A549 treated with DMSO at 1 μM for 4 hours (cell line): ENCODE measurements at places on chromosomes 2 and 18. TPM values are rescaled to one million over a fixed set of nuclear protein-coding genes. Genes with fewer than 3 reads are reported as not detected.

The FOXI3 gene
- total RNA-seq = not detected in 5 replicates

The DQX1 gene
- 0.08 to 0.12 TPM (median 0.11 TPM) in 3 of 5 replicates, not detected in the others for total RNA-seq

The ATOH8 gene
- total RNA-seq = 3.6 to 7.1 TPM (median 4.5 TPM) in 5 replicates

The TWIST2 gene
- total RNA-seq = 10.1 to 20.6 TPM (median 18.8 TPM) in 5 replicates

The FBXO15 gene
- total RNA-seq = 0.51 to 1.6 TPM (median 0.88 TPM) in 5 replicates

The TUBB8B gene
- 0.14 TPM in 1 of 5 replicates, not detected in the others for total RNA-seq

The ORC2 gene
- total RNA-seq = 9.8 to 19.3 TPM (median 15.4 TPM) in 5 replicates

The GREB1L gene
- total RNA-seq = 1.7 to 3.9 TPM (median 2.2 TPM) in 5 replicates

The PROC gene
- total RNA-seq = 2.9 to 4.5 TPM (median 3.3 TPM) in 5 replicates

The CLIP4 gene
- total RNA-seq = 22.4 to 33.0 TPM (median 30.0 TPM) in 5 replicates

The CPO gene
- total RNA-seq = 0.09 to 0.19 TPM (median 0.17 TPM) in 3 of 5 replicates, not detected in the others

The RNF152 gene
- 0.01 to 0.16 TPM (median 0.01 TPM) in 3 of 5 replicates, not detected in the others for total RNA-seq

The REG3G gene
- not detected in 5 replicates for total RNA-seq

The ARHGEF33 gene
- total RNA-seq = 0.04 to 0.13 TPM (median 0.08 TPM) in 4 of 5 replicates, not detected in the other

The BOLL gene
- not detected in 5 replicates for total RNA-seq

The FBXO36 gene
- 1.1 to 2.3 TPM (median 1.4 TPM) in 5 replicates for total RNA-seq

The SOX11 gene
- not detected in 5 replicates for total RNA-seq

The TMEM237 gene
- 18.4 to 23.4 TPM (median 21.1 TPM) in 5 replicates for total RNA-seq

The TEX44 gene
- total RNA-seq = not detected in 5 replicates

The COL4A3 gene
- 0.40 to 1.0 TPM (median 0.72 TPM) in 5 replicates for total RNA-seq

The TEKT4 gene
- not detected in 5 replicates for total RNA-seq

The ACVR1 gene
- 30.4 to 35.3 TPM (median 33.4 TPM) in 5 replicates for total RNA-seq

The MYCN gene
- not detected in 5 replicates for total RNA-seq

The PAIP2B gene
- 0.24 to 0.44 TPM (median 0.43 TPM) in 5 replicates for total RNA-seq

The ABI2 gene
- 45.2 to 71.5 TPM (median 67.6 TPM) in 5 replicates for total RNA-seq

The DHRS9 gene
- total RNA-seq = 2.4 to 3.9 TPM (median 3.1 TPM) in 5 replicates

The CFC1 gene
- total RNA-seq = not detected in 5 replicates

The TRAK2 gene
- 12.0 to 17.1 TPM (median 14.2 TPM) in 5 replicates for total RNA-seq

The KHK gene
- 7.3 to 10.5 TPM (median 8.9 TPM) in 5 replicates for total RNA-seq

The SMC6 gene
- 26.0 to 35.6 TPM (median 31.6 TPM) in 5 replicates for total RNA-seq

The CCDC68 gene
- 3.2 to 5.8 TPM (median 3.9 TPM) in 5 replicates for total RNA-seq

The TOGARAM2 gene
- 0.12 to 0.33 TPM (median 0.15 TPM) in 5 replicates for total RNA-seq

The RIT2 gene
- not detected in 5 replicates for total RNA-seq

The SRD5A2 gene
- total RNA-seq = 0.02 to 0.04 TPM (median 0.03 TPM) in 4 of 5 replicates, not detected in the other

The FBXO48 gene
- 0.49 to 0.81 TPM (median 0.71 TPM) in 5 replicates for total RNA-seq

The EGR4 gene
- 0.11 to 0.32 TPM (median 0.25 TPM) in 5 replicates for total RNA-seq

The ONECUT2 gene
- 0.31 to 0.63 TPM (median 0.57 TPM) in 5 replicates for total RNA-seq

The DSC2 gene
- 1.2 to 2.0 TPM (median 1.5 TPM) in 5 replicates for total RNA-seq

The UCN gene
- 0.55 to 2.6 TPM (median 1.8 TPM) in 5 replicates for total RNA-seq

The SERPINB4 gene
- total RNA-seq = 0.12 to 0.28 TPM (median 0.18 TPM) in 5 replicates

The GCG gene
- not detected in 5 replicates for total RNA-seq

The ASPRV1 gene
- total RNA-seq = 0.17 to 0.38 TPM (median 0.24 TPM) in 5 replicates

The YIPF4 gene
- total RNA-seq = 39.8 to 66.6 TPM (median 53.5 TPM) in 5 replicates

The HRH4 gene
- total RNA-seq = not detected in 5 replicates

The EHD3 gene
- total RNA-seq = 8.3 to 9.9 TPM (median 9.2 TPM) in 5 replicates
